CD4-positive, alpha-beta T cell treated with Interleukin-15 for 4 hours (primary cell): ENCODE measurements at places on chromosomes 7 and 10.
A peak's percentile ranks its signal among the peaks of the same experiment; 100 is the strongest.

DNA sequence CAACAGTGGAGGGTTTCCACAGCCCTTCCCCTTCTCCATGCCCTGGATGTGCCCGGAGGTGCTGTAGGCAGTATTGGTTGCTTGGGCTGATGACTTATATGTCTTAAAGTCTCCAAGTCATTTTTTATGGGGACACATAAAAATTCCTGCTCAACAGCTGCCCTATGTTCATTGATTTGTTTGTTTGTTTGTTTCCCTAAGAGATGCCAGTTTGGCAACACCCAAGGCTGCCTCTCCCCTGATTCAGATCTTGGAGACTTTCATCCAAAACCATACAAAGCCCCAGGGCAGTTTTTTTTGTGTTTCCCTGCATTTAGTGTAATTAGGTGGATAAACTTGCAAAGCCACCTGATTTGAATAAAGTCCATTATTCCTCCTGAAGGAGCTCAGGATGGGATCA is 115.3 kb downstream of the PLPP4 start:
- DNase-seq, result no peak

GRCh38 chr7:149409895-149410294 is 51.0 kb downstream of the ZNF777 start:
- no peak for DNase-seq

DNA sequence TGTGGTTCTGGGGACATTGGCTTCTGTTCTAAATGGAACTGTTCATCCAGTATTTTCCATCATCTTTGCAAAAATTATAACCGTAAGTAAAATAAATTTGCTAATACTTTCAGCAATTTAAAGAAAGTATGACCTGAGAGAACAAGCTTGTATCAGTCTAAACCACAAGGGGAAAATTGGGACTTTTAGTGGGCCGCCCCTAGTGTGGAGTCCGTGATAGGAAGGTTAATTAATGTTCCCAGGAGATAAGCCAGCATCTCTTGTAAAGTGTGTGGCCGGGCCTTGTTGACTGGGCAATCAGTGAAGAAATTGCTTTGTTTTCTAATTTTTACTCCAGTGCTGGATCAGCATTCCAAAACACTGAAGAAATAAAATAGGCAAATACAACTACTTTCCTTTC is 83.0 kb downstream of the ABCB5 start:
- no peak for DNase-seq

- DNase-seq, result no peak
These were observed 20.7 kb downstream of the CAV1 start for GRCh38 chr7:116545411-116545993.

DNA sequence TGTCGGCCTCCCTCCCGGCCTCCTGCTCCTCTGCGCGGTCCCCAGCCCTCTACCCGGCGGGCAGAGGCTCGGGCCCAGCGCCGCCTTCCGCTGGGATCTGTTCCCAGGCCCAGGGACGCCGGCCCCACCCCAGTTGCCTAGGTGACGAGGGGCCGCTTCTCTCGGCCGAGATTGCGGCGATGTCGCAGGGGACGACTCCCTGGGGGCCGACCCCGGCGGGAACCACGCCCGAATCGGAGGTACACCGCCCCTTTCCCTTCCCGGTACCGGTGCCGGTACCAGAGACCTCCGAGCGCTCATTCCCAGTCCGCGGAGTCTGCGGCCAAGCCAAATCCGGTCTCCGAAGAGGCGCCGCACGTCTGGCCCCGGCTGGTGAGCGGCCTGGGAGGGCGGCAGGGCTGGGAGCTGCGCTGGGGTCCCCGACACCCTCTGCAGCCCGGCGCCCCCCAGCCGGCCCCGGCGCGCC is at the start of gene CABCOCO1:
Gene CABCOCO1 (plus strand): TSS at position 136 of the 466 bp plus-strand sequence. CDS start 44 bp downstream, at position 180.
- no peak for DNase-seq

DNA sequence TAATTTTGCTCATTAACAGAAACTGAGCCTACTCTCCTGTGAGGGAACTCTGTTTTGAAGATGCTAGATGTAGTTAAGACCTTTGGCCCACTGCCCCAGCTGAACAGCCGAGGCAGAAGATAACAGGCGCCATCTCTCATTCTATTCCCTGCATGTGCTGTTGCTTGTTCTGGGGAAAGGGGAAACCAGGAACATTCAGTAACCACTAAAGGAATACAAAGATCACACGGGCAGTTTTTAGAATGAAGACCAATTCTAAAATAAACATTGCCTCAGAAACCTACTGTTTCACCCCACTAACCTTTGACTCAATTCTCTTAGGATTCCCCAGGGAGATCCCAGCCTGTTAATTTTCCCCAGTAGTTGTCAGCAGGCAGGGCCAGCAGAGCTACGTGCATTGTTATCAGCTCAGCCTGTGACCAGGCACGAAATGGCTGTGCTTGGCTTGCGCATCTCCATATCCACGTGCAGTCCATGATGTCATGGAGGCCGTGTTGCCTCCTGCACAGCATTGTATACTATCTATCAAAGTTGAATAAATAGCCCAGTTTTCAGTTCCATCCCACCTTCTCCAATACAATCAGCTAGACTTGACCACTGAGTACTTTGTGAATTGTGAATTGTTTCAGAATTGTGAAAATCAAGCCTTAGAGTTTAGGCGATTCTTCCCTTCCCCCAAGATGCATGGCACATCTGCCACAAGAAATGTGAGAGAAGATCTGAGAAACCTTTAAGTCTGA is 36.0 kb downstream of the ANK3 start:
- DNase-seq, result no peak

- DNase-seq, result no peak
These were observed 38.5 kb downstream of the BNIP3 start for GRCh38 chr10:131943021-131943814.

GRCh38 chr10:112374724-112375541 is 1.0 kb downstream of the ACSL5 start:
- peak; percentile 26 for DNase-seq

- peak; percentile 17 for DNase-seq
These were observed 121.6 kb upstream of the ZNF92 start for GRCh38 chr7:65251851-65252620.

DNA sequence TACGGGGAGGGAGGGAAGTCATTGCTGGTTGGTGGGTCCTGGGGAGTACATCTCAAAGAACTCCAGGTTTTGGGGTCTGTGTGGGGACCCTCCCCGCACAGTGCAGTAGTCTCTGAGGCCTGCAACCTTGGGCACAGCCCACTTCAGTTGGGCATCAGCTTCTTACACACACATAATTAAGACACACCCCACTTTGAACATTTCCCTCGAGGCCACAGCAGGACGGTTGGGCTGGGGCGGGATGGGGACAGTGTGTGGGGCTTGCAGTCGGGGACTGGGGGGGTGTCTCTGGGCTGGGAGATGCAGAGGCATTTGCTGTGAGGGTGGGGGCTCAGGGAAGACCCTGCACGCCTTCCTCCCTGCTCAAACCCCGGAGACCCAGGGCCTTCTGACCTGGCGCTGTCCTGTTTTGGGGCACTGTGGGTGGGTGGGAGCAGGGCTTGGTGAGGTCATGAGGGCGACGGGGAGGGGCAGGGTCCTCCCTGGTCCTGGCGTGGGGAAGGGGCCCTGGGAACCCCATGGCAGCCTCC is 1.3 kb downstream of the LFNG start:
- no peak for DNase-seq
